ENCODE measurements at places on chromosomes 6 and 20. TPM values are rescaled to one million over a fixed set of nuclear protein-coding genes. Genes with fewer than 3 reads are reported as not detected.
A peak's percentile ranks its signal among the peaks of the same experiment; 100 is the strongest.

RHAG gene
- total RNA-seq = not detected

- no peaks in the 10 kb centered on the region for H3K4me1 ChIP-seq
- no peak overlapping the region for H3K27ac ChIP-seq
- H3K36me3 ChIP-seq = no peaks in the 10 kb centered on the region
- peaks cover 35% of the 10 kb centered on the region for H3K27me3 ChIP-seq
- no peak overlapping the region for H3K4me3 ChIP-seq
Observed at GRCh38 chr6:16901306-16901705, 140.0 kb upstream of the ATXN1 start.

- H3K36me3 ChIP-seq = no peaks in the 10 kb centered on the region
- no peaks in the 10 kb centered on the region for H3K4me1 ChIP-seq
- H3K27me3 ChIP-seq = peaks cover 5% of the 10 kb centered on the region
- H3K27ac ChIP-seq = no peak overlapping the region
- no peak for DNase-seq
Observed at GRCh38 chr6:128606611-128607010, 86.2 kb upstream of the PTPRK start.

DNA sequence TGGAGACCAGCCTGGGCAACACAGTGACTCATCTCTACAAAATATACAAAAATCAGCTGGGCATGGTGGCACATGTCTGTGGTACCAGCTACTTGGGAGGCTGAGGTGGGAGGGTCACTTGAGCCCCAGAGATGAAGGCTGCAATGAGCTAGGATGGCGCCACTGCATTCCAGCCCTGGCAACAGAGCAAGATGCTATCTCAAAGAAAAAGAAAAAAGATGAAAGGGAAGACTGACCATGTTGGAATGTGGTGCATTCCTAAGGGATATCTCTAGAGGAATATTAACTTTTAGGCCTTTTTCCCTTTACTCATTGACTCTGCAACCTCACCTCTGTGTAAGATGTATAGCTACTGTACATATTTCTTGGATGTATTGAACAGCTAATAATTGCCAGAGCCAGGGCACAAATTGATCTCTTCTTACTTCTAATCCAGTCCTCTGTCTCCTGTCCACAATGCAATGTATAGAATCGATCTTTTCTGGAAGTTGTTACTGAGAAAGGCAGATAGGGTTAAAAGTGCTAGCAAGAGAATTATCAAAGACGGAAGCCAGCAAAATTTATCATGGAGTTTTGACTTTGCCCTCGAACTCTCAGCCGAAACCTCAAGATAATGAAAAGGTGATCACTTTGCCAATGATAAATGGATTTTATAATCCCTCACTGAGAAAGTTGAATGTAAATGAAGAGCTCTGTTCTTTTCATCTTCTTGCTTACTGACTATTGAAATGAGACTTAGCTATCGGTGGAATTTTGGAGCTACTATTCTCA is 46.3 kb downstream of the GCNT2 start:
- H3K4me3 ChIP-seq = no peak overlapping the region
- no peaks in the 10 kb centered on the region for H3K36me3 ChIP-seq
- H3K27me3 ChIP-seq = no peaks in the 10 kb centered on the region
- no peaks in the 10 kb centered on the region for H3K4me1 ChIP-seq
- no peak for DNase-seq

DNA sequence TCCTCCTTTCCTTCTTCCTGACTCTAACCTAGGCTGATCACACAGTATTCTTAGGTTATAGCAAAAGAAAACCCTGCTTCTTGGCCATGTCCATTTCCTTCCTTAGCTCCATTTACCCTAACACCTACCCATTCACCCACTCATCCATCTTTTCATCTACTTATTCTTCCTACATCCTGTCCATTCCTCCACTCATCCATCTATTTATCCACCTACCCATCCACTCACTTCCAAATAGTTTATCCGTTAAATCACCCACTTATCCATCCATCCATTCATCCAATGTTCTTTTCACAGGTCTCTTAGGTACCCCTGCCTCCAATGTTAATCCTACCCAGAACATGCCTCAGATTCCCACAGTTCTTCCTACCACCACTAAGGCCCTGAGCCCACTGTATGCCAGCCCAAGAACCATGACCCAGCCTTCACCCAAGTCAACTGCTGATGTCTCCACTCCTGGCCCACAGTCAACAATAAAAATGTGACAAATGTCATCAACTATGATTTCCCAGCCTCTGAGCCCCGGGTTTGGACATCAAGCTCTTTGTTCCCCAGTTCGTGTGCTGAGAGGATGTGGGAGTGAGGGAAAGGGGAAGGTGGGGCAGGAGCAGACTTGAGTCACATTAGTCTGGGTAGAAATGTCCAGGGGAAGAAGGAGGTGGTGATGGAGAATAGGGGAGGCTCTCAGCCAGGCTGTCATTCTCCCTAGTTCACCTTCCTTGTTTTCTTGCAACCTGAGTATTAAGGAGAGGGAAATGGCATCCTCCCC is 24.4 kb downstream of the TREML4 start:
- H3K27ac ChIP-seq = no peak overlapping the region
- peaks cover 11% of the 10 kb centered on the region for H3K27me3 ChIP-seq
- H3K4me1 ChIP-seq = peaks cover 15% of the 10 kb centered on the region
- no peaks in the 10 kb centered on the region for H3K36me3 ChIP-seq

GRCh38 chr6:129485746-129486145 is 224.2 kb downstream of the ARHGAP18 start:
- no peaks in the 10 kb centered on the region for H3K27me3 ChIP-seq
- H3K36me3 ChIP-seq = no peaks in the 10 kb centered on the region
- no peak overlapping the region for H3K27ac ChIP-seq

DNA sequence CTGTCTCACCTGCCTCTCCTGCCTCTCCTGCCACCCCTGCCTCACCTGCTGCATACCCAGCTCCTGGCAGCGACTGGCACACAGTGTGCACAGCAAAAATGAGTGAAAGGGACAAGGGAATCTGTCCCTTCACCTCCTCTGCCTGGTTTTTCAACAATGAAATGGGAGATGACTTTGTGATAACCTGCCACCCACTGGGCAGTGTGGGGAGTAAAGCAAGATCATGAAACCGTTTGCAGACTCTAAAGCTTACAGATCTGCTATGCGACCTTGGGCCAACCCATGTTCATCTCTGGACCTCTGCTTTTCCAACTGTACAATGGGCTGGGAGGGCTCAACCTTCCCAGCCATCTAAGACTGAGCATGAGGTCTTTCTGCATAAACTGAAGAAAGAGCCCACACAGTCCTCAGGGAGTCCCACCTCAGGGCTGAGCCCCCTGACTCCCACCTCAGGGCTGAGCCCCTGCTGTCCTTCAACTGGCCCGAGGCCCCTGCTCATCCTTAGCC is 81.1 kb downstream of the RIPOR3 start:
- H3K27ac ChIP-seq = no peak overlapping the region
- no peaks in the 10 kb centered on the region for H3K36me3 ChIP-seq
- peaks cover 4% of the 10 kb centered on the region for H3K27me3 ChIP-seq
- H3K4me1 ChIP-seq = no peaks in the 10 kb centered on the region
- no peak overlapping the region for H3K4me3 ChIP-seq

DNA sequence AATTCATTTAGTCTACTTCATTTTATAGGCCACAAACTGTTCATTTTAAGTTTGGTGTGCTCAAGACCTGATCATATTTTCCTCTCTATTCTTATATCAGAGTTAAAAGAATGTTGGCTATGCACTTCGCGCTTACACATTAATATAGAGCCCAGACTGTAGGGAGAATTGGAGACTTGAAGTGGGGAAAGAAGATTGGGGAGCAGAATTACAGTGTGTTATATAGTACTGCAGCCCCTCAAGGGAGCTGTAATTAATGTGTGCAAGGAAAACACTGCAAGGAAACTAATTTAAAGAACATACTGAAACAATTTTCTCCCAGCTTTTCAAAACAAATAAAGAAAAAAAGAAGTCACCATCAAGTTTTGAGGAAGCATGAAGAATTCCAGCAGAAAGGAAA is 572.7 kb upstream of the FLRT3 start:
- H3K27ac ChIP-seq = no peak overlapping the region
- DNase-seq = no peak
- no peaks in the 10 kb centered on the region for H3K4me1 ChIP-seq
- no peak overlapping the region for H3K4me3 ChIP-seq

DNA sequence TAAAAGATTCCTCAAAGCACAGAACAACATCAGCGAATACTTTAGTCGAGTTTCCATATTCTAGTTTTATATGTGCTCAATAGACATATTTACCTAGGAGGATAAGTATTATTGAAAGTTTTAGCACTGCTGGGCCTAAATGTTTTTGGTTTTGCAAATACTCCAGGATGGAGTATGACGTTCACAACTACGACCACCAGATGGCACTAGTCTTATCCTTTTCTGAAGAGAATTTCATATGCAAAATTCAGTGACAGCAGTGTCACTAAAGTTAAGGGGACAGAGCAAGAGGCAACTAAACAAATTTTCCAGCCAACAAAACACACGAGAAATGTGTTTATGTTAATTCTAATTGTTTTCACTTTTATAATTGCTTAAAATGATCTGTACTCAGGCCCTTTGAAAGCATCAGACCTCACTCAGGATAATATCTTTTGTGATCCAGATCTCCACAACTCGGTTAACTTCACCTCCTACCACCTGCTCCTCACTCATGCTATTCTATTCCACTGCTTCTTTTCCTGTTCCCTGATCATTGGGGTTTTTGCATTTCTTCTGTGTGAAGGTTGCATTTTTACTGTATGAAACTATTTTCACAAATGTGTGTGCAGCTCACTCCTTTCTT is 220.8 kb downstream of the TRDN start:
- no peaks in the 10 kb centered on the region for H3K4me1 ChIP-seq
- H3K4me3 ChIP-seq = no peak overlapping the region
- no peaks in the 10 kb centered on the region for H3K27me3 ChIP-seq
- DNase-seq = peak; percentile 58
- no peak overlapping the region for H3K27ac ChIP-seq
